ENCODE measurements at places on chromosomes 3 and 15. TPM values are rescaled to one million over a fixed set of nuclear protein-coding genes. Genes with fewer than 3 reads are reported as not detected.

- DNase-seq: no peak
- peaks cover 4% of the 10 kb centered on the region for H3K27me3 ChIP-seq
- no peak overlapping the region for H3K27ac ChIP-seq
- no peak overlapping the region for H3K4me3 ChIP-seq
- no peaks in the 10 kb centered on the region for H3K36me3 ChIP-seq
Observed at GRCh38 chr15:74243431-74243830, 7.3 kb downstream of the CCDC33 start.

DNA sequence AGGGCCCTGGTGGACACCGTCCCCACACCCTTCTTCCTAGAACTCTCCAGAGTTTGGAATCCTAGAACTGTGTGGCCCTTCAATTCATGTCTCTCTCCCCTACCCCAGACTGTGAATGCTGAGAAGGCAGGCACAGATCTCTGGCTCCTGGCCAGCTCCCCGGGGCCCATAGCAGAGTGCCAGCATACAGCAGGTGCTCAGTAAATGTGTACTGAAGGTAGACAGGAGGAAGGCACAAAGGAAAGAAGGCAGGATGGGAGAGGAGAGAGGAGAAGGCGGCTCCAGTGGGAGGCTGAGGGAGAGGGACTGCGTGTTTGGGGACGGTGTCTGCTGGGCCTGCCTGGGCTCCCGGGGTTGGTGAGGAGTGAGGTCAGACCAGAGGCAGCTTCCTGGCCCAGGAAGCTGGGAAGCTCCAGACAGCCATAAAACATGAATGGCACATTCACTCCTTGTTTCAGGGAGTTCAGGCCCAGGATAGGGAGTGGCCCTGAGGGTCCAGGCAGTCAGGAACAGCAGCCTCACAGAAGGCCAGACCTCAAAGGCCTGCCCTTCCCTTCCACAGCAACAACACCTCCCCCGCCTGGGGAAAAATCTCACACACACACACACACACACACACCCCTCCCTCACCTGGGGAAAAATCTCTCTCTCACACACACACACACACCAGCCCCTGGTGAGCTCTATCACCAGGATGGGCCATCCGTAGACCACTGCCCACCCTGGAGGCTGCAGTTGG is 137.1 kb upstream of the PRR20G start:
- no peak overlapping the region for H3K4me3 ChIP-seq
- DNase-seq: no peak
- no peak overlapping the region for H3K27ac ChIP-seq
- H3K27me3 ChIP-seq: peaks cover 3% of the 10 kb centered on the region

DNA sequence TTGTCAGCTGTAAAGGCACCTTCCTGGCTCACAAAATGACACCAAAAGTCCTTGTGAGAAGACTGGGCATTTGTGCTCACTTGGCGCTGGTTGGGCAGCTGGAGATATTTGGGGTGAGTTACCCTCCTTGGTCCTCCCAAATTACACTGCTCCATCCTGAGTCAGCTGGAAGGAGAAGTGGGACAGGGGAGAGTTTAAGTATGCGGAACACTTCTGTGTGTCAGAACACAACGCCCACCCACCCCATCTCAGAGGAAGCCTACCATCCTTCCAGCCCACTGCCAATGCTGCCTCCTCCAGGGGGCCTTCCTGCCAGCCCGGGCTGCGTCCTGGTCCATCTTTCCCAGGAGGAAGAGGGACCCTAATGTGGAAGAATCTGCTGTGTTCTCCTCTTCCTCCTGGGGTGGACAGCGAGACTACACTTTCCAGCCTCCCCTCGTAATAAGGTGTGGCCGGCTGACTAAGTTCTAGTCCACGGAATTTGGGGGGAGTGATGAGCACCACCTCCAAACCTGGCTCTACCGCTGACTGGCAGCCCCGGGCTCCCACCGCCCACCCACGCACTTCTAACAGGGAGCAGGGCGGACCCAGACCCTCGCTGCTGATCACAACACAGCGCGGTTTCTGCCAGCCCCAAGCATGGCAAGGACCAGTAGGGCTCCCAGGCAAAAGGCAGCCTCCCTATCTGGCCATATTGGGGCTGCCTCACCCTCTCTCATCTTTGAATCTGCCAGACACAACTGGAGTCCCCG is 265.0 kb downstream of the XXYLT1 start:
- no peak overlapping the region for H3K27ac ChIP-seq
- no peaks in the 10 kb centered on the region for H3K27me3 ChIP-seq
- H3K36me3 ChIP-seq: no peaks in the 10 kb centered on the region
- H3K4me1 ChIP-seq: peaks cover 21% of the 10 kb centered on the region
- H3K4me3 ChIP-seq: no peak overlapping the region

GRCh38 chr3:172347895-172348679 is 100.2 kb downstream of the GHSR start:
- no peak overlapping the region for H3K27ac ChIP-seq
- DNase-seq: no peak
- peaks cover 76% of the 10 kb centered on the region for H3K36me3 ChIP-seq
- no peaks in the 10 kb centered on the region for H3K27me3 ChIP-seq
- H3K4me1 ChIP-seq: no peaks in the 10 kb centered on the region

DNA sequence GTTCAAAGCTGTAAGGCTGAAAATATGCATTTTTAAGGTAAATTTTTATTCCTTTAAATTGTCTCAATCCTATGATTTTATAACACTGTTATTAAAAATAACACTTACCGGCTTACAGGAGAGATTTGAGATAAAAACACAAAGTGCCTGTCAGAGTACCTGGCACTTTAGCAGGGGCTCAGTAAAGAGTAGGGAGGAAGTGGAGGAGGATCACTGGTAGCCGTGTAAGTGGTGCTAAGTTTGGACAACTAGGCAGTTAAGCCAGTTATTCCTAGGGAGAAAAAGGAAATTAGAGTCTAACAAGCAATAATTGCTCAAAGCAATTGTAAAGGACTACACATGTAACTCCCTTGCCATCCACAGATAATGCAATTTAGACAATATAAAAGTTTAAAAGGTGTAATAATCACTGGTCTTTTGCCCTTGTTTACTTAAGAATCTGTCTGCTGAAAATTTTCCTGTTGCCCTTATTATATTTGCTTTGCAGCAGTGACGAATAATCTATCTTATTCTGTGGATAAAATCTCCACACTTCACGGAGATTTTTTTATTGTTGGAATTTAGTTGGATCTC is 204.8 kb downstream of the CDIN1 start:
- H3K4me1 ChIP-seq: no peaks in the 10 kb centered on the region
- no peak overlapping the region for H3K4me3 ChIP-seq
- no peak overlapping the region for H3K27ac ChIP-seq
- H3K36me3 ChIP-seq: no peaks in the 10 kb centered on the region

DNA sequence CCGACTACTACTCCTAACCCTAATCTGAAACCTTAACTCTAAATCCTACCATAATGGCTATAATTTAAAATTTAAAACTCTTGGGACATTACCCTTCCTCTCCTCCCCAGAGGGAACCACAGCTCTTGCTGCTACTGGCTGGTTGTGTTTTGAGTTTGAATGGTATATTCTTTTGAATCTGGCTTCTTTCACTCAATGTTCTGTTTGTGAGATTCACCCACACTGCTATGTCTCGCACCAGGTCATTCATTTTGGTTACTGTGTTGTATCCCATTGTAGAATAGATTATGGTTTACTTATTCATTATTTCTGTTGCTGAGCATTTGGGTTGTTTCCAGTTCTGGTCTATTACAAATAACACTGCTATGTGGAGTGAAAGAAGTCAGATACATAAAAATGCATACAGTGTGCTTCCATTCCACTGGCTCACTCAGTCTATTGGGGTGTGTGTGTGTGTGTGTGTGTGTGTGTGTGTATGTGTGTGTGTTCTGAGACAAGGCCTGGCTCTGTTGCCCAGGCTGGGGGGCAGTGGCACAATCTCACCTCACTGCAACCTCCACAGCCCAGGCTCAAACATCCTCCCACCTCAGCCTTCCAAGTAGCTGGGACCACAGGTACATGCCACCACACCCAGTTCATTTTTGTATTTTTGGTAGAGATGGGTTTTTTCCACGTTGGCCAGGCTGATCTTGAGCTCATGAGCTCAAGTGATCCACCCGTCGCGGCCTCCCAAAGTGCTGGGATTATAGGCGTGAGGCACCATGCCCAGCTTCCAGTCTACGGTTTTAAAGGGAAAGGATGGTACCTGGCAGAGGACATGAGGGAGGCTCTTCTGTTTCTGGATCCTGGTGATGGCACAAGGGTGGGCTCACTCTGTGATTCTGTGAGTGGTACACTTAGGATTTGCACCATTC is 19.2 kb upstream of the SYNM start:
- no peak overlapping the region for H3K4me3 ChIP-seq
- DNase-seq: no peak
- H3K27ac ChIP-seq: no peak overlapping the region
- H3K27me3 ChIP-seq: peaks cover 3% of the 10 kb centered on the region
- no peaks in the 10 kb centered on the region for H3K36me3 ChIP-seq

GRCh38 chr15:44029003-44029402 is 166.1 kb downstream of the FRMD5 start:
- DNase-seq: no peak
- no peaks in the 10 kb centered on the region for H3K4me1 ChIP-seq
- H3K27me3 ChIP-seq: peaks cover 3% of the 10 kb centered on the region

- no peaks in the 10 kb centered on the region for H3K36me3 ChIP-seq
- H3K27me3 ChIP-seq: no peaks in the 10 kb centered on the region
- no peak for DNase-seq
- no peaks in the 10 kb centered on the region for H3K4me1 ChIP-seq
Observed at GRCh38 chr15:75809986-75810750, 33.1 kb upstream of the UBE2Q2 start.

GRCh38 chr3:133455960-133456359 is 56.1 kb downstream of the BFSP2 start:
- H3K27me3 ChIP-seq: no peaks in the 10 kb centered on the region
- H3K36me3 ChIP-seq: no peaks in the 10 kb centered on the region
- no peaks in the 10 kb centered on the region for H3K4me1 ChIP-seq

- no peaks in the 10 kb centered on the region for H3K27me3 ChIP-seq
- H3K4me3 ChIP-seq: no peak overlapping the region
- H3K4me1 ChIP-seq: no peaks in the 10 kb centered on the region
Observed at GRCh38 chr3:189580190-189580589, 51.0 kb upstream of the TP63 start.

- H3K36me3 ChIP-seq: no peaks in the 10 kb centered on the region
- no peaks in the 10 kb centered on the region for H3K27me3 ChIP-seq
- H3K4me1 ChIP-seq: no peaks in the 10 kb centered on the region
- no peak overlapping the region for H3K27ac ChIP-seq
- H3K4me3 ChIP-seq: no peak overlapping the region
Observed at GRCh38 chr3:29922992-29923746, 642.3 kb downstream of the RBMS3 start.

DNA sequence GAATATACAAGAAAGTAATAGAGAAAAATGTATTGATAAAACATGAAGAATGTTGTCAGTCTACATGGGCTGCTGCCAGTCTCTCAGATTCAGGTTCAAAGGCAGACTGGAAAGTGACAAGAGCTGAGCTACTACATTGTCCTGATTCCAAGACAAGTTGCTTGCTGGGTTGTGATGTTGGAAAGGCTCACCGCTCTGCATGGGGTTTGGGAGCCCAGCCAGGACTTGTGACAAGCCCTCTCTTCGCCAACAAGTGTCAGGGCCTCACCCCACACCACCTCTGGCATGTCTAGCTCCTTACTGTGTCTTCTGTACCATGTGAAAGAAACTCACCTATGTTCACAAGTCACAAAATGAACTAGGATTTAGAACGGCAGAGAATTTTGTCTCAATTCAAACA is 43.0 kb upstream of the SH3GL3 start:
- no peaks in the 10 kb centered on the region for H3K27me3 ChIP-seq
- H3K36me3 ChIP-seq: no peaks in the 10 kb centered on the region
- no peak overlapping the region for H3K27ac ChIP-seq
- no peak overlapping the region for H3K4me3 ChIP-seq
- no peaks in the 10 kb centered on the region for H3K4me1 ChIP-seq

DNA sequence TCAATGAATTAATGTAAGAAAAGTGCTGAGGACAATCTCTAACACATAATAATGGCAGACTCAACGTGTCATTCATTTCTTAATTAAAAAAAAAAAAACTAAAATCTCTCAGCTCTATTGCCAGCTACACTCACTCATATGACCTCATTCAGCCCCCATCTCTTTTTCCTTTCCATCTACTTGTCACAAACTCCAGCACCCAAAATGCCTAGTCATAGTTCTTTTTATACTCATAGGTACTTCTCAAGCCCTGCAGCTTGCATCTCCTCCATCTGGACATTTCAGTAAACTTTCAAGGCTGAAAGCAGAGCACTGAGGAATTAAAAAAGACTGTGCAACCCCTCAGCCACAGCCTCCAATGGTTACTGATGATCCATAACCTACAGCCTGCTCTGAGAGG is 109.8 kb downstream of the PLCH1 start:
- no peak for DNase-seq
- H3K27me3 ChIP-seq: no peaks in the 10 kb centered on the region
- no peak overlapping the region for H3K27ac ChIP-seq
- H3K4me3 ChIP-seq: no peak overlapping the region
- H3K36me3 ChIP-seq: no peaks in the 10 kb centered on the region

DNA sequence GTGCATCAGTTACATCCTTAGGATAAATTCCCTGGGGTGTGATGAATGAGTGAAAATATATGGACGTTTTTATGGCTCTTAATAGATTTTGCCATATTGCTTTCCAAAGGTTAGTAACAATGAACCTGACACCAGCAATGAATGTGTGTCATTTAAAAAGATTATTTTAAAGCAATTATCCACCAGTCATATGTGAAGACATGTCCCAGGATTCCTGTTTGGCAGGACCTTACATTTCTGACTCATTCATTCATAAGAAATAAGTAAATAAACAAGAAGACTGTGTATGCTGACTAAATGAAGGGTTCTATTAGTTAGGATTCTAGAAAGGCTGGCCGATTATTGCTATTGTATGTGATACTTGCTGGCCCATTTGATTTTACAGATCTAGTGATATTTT is 201.5 kb downstream of the SOX2 start:
- no peaks in the 10 kb centered on the region for H3K4me1 ChIP-seq
- H3K36me3 ChIP-seq: no peaks in the 10 kb centered on the region
- no peak overlapping the region for H3K4me3 ChIP-seq
- no peaks in the 10 kb centered on the region for H3K27me3 ChIP-seq
- DNase-seq: no peak
- H3K27ac ChIP-seq: no peak overlapping the region

DNA sequence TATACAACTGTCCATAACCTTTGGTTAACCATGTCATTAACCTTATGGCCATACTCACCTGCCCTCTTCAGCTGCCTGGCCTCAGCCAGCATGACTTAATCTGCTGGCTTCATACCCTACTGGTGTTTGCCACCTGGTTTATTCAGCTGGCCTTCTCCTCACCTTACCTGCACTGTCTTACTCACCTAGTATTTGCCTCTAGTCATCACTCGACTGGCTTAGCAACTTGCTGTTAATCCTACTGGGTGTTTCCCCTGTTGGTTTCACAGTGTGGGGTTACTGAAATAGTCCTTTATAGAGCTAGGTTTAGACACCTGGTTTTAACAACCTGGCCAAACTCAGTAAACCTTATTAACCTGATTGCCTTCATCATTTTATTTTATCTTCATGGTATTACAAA is 96.4 kb downstream of the IL12A start:
- no peaks in the 10 kb centered on the region for H3K36me3 ChIP-seq
- no peak for DNase-seq

GRCh38 chr15:54462511-54462913 is 484.3 kb downstream of the UNC13C start:
- H3K36me3 ChIP-seq: no peaks in the 10 kb centered on the region
- no peak overlapping the region for H3K27ac ChIP-seq
- H3K27me3 ChIP-seq: no peaks in the 10 kb centered on the region
- H3K4me3 ChIP-seq: no peak overlapping the region
- no peaks in the 10 kb centered on the region for H3K4me1 ChIP-seq

The SMCO1 gene
- total RNA-seq: not detected

The ATP13A5 gene
- total RNA-seq: not detected

The RAMAC gene
- 25.7 TPM for total RNA-seq

The CELF6 gene
- total RNA-seq: 2.8 TPM

The GADL1 gene
- not detected for total RNA-seq

The TAGLN3 gene
- total RNA-seq: not detected

The BCL2A1 gene
- 42.2 TPM for total RNA-seq

The CFAP44 gene
- 6.5 TPM for total RNA-seq

The TBC1D2B gene
- total RNA-seq: 56.7 TPM

The MIX23 gene
- 9.6 TPM for total RNA-seq
